ENCODE measurements at places on chromosomes 3 and 15. TPM values are rescaled to one million over a fixed set of nuclear protein-coding genes. Genes with fewer than 3 reads are reported as not detected.

GOLGA8G gene
- 0.13 TPM for total RNA-seq

XYLB gene
- total RNA-seq: 11.0 TPM

ARGFX gene
- total RNA-seq: not detected

DNAH12 gene
- total RNA-seq: 0.65 TPM

SAMD7 gene
- not detected for total RNA-seq

RBP2 gene
- not detected for total RNA-seq

PPP2R3A gene
- 12.3 TPM for total RNA-seq

ZNF148 gene
- 92.7 TPM for total RNA-seq

CASR gene
- total RNA-seq: not detected

PLSCR5 gene
- not detected for total RNA-seq

GRCh38 chr3:32076566-32076965 lies 29.9 kb upstream of the GPD1L start:
- DNase-seq: no peak

DNA sequence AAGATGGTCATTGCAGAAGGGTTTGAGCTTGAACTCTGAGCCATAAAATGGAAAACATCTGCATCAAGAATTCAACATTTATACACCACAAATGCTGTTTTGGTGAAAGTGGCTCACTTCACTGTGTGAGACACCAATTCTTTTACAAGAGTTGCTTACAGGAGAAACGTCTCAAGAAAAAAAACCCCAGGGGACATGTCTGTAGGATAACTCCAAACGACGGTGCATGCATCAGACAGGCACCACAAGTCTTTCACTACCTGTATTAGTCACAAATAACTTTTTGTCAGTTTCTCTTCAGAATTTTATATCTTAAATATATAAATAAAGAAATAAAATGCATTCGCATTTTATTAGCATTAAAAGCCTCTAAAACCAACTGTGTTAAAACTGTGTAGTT lies 164.3 kb downstream of the EFHB start:
- no peak for DNase-seq

GRCh38 chr3:98343647-98344507 lies 9.8 kb upstream of the OR5K4 start:
- DNase-seq: no peak

DNA sequence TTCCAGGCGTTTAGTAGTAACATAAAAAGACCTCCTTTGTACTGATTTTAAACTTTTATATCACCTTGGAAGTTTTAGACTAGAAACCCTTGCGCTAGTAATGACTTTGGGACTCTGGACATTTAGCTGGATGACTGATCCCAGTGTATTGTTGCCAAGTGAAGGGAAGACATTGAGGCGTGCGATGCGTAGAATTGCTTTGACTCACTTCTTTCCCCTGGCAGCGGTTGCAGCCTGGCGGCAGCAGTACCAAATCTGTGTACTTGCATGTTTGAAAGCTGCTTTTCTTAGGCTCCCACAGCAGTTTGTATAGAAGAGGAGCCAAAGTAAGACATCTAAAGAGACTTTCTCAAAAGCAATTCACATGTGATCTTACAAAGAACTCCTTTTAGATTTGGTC lies 151.6 kb downstream of the BBX start:
- DNase-seq: peak; percentile 38

GRCh38 chr3:16476636-16477035 lies 36.9 kb downstream of the RFTN1 start:
- no peak for DNase-seq

DNA sequence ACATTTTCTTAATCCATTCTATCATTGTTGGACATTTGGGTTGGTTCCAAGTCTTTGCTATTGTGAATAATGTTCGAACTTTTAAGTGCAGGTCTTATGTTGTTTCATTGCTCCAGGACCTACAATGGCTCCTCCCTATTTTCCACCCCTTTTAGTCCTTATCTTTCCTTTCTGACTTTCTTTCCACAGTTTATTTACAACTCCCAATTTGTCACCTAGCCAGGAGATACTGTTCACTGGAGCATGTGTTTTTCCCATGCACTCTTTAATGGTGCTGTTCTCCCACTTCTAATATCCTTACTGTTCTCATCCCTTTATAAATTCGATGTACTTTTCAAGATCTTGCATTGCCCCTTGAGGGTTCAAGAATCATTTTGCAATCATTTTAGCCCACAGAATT lies 290.0 kb downstream of the WDR72 start:
- no peak for DNase-seq

- no peak for DNase-seq
Observed at GRCh38 chr3:194205675-194206133, 69.8 kb downstream of the HES1 start.

DNA sequence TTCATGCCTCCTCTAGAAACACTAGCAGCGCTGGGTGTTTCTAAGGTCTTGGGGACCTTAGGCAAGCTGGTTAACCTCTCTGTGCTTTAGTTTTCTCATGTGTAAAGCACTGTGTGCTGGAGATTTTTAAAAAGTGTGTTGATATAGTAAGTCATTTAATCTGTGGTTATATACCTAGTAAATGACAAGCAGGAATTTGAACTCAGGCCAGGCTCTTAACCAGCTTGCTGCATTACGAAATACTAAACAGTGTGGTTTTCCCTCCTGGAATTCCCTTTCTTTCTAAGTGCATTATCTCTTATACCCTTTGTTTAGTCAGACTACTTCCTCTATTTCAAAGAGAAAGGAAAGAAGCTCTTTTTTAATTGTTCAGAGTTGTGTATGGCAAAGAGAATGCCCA lies 26.5 kb downstream of the NEO1 start:
- DNase-seq: no peak

DNA sequence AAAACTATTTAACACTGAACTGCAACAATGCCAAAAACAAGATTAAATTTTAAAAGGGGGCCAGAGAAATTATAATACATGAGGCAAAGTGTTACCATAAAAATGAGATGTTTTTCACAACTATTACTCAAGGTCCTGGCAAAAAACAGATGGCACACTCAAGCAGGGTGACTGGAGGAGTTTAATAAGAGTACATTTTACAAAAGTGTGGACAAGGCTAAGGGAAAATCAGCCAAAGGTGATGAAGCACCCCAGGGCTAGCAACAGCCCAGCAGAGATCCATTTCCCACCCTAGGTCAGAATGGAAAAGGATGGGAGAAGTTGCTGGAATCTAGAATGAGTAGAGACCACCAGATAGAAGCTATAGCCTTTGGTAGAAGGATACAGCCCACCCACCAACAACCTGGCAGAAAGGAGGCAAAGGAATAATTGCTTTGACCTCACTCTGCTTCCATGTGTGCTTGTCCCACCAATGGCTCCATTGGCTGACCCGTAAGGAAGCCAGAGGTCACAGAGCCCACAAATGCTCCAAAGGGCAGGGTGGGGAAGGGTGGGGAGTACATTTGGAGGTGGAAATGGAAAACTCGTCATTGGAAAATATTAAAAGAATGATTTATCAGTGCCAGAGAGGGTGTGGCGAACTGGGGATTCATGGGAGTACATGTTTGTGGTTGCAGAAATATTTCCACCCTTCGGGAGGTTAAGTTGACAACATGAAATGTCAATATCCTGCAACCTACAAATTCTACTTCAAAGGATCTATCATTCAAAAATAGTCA lies 161.0 kb upstream of the UBE2E2 start:
- no peak for DNase-seq

DNA sequence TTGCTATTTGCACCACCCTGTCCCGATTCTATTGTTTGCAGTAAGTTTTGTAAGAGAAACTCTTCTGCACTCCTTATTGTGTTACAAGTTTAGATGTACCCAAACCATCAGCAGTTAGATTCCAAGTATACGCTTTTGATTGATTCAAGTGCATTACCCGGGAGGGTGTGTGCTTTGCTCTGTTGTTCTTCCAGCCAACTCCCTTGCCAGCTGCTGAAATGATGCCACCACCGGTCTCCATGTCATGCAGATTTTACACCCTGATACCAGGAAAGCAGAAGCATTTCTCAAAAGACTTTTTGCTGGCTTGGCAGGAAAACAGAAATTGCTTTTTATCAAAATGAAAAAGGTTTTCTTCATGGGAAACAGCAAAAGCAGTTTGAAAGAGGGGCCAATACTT lies 1006.6 kb upstream of the CFAP20DC start:
- DNase-seq: no peak

DNA sequence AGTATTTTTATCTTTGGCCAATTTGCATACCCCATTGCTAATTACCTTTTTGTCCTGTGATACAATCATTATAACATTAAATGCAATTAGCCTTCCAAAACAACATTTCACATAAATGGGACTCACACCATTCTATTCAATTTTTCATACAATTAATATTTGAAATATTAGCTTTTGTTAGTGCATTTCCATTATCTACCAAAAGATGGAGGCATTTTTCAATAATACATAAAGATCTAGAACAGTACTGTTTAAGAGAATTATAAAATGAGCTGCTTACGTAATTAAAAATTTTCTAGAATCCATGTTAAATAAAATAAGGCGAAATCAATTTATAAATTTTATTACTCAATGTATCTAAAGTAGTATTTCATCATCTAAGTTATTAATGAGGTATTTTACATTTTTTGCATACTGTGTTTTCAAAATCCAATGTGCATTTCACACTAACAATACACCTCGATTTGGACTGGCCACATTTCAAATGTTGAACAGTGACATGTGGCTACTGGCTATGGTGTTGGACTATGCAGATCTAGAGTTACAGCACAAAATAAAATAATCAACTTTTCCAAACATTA lies 74.3 kb downstream of the TJP1 start:
- no peak for DNase-seq

- DNase-seq: no peak
Observed at GRCh38 chr3:194354315-194354714, 3.2 kb upstream of the CPN2 start.

GRCh38 chr3:53719796-53720195 lies 126.4 kb downstream of the CHDH start:
- no peak for DNase-seq

GRCh38 chr3:115019900-115020299 lies 127.2 kb downstream of the ZBTB20 start:
- no peak for DNase-seq

GRCh38 chr3:117666812-117667211 lies 957.2 kb downstream of the TUSC7 start:
- DNase-seq: no peak

- no peak for DNase-seq
Observed at GRCh38 chr15:68151277-68151676, 53.9 kb downstream of the CALML4 start.

GRCh38 chr3:61954097-61954540 lies 392.7 kb downstream of the PTPRG start:
- DNase-seq: no peak

DNA sequence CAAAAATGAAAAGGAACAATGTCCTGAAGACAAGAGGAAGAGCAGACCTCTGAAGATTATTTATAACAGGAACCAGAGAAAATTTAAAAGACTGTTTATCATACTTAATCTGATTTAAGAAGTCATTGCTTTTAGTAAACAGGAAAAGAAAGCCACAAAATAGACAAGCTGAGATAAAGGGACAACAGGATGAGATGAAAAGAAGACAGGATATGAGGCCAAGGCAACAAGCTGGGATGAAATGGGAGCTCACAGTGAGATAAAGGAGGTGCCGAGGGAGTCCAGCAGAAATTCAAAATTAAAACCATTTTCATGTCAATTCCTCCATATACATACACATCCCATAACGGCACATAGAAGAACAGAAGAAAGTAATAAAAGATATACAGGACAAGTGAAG lies 277.0 kb downstream of the RBMS3 start:
- no peak for DNase-seq

GRCh38 chr15:33746203-33746602 lies 222.1 kb upstream of the CHRM5 start:
- no peak for DNase-seq

GRCh38 chr3:5479229-5479799 lies 291.8 kb downstream of the EDEM1 start:
- no peak for DNase-seq

DNA sequence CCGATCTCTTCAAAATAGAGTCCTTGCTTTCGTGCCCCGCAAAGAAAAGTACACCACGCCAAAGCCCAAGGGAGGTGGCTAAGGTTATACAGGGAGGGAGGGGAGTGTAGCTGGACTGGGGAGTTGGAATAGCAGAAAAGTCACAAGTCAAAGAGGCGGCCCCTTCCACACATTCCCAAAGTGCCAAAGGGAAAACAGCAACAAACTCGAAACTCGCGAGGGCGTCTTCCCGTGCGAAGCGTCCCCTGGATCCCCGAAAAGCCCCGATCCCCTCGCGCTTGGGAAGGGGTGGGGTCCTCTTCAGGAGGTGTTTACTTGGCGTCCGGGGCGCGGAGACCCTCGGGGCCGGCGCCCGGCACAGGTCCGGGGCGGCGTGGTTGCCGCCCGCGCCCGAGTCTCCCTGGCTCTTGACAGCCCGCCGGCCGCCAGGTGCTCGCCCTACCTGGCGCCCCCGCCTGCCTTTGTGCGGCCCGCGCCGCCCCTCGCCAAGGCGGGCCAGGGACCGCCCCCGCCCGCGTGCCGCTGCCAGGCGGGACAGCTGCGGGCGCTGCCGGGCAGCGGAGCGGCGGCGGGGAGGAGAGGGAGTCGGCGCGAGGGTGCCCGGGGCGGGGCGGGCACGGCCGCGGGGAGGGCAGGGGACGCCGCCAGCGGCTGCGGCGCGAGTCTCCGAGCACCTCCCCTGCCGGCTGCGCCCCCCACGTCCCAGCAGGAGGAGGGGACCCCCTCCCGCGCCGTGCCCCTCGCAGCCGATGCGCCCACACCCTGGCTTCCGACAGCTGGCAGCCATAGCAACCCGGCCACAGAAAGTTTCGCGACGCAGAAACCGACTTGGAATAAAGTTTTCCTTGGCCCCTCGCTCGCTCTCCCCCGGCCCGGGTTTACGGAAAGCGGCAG lies 966 bp downstream of the MYO1E start:
- no peak for DNase-seq

DNA sequence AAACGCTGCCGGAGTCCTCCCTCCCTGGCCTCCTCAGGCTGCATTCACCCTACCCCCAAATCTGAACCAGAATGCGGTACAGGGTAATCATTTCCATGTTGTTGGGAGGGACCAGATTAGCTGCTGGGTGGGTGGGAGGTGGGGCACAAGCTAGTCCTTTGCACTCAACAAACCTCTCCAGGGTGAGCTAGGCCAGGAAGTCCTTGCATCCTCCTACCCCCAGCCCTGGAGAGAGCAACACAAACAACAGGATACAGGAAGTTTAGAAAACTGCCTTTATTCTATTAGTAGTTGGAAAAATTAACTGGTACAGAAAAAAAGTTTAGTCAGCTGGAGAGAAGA lies 702 bp upstream of the GPX1 start:
- no peak for DNase-seq

DNA sequence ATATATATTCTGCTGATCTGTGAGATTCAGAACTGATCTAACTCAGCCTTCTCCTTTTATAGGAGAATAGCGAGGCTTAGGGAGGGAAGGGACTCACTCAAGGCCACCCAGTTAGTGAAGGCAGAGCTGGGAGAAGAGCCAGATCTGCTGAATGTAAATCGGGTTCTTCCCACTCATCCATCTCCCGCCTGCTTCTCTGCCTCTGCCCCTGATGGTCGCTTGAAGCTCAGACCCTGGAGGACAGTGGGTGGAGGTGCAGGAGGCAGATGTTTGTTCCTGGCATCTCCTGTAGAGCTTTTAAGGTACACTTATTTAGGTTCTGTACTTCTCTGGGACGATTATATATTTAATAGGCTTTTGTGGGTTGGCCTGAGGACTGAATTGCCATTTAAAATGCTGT lies 4.3 kb downstream of the PDIA5 start:
- peak; percentile 55 for DNase-seq

GRCh38 chr3:142218703-142219102 lies 6.7 kb downstream of the GK5 start:
- no peak for DNase-seq

Data from dorsolateral prefrontal cortex (tissue), 122 donors.